Right kidney (tissue), 9 donors: ENCODE measurements at places on chromosomes 3 and 15.

- DNase-seq = no peak
These were observed 61.0 kb downstream of the OTOL1 start for GRCh38 chr3:161557445-161558150.

GRCh38 chr15:99556578-99556977 is 9.2 kb upstream of the MEF2A start:
- DNase-seq = no peak

DNA sequence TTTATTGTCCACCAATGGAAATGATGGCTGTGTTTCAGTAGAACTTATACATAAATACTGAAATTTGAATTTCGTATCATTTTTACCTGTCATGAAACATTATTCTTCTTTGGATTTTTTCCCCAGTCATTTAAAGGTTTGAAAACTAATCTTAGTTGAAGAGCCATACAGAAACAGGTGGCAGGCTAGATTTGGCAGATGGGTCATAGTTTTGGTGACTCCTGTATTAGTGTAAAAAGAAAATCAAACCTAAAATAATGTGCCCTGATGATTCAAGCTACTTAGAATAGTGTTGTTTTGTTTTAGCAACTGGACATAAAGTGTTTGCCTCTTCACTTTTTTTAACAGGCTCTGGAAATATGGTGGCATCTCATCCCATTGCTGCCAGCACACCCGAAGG is 68.9 kb downstream of the SIDT1 start:
- DNase-seq = no peak

DNA sequence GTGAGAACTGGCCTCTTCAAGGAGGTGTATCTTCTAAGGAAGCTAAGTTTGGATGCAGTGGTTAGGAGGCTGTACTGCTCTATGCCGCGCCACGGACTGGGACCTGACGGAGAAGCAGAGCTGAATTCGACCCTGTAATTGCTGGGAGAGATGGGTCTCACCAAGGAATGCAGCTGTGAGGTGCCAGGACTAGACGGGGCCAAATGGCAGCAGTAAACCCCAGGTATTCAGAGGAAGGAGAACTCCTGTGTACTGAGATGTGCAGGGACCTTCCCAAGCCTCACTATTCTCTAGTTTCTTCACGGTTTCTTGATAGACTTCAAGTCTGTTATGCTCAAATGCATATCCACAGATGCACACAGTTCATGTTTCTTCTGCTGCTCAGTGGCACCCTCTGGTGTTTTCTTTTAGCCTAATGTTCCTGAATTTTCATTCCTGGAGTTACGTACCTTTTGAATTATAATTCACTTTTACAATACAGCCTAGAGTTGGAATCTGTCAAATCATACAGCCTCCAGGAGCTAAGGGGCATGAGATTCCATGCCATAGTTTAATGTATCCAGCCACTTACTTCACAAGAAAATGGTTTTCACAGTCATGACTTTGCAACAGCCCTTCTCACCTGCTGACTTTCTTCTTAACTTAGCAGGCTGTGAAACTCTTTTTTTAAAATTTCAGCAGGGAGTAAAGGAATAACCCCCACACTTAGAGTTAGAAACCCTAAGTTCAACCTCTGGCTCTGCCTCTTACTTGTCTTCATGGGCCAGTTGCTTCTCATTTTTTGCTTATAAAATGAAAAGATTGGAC is 61.8 kb downstream of the GLDN start:
- DNase-seq = no peak

DNA sequence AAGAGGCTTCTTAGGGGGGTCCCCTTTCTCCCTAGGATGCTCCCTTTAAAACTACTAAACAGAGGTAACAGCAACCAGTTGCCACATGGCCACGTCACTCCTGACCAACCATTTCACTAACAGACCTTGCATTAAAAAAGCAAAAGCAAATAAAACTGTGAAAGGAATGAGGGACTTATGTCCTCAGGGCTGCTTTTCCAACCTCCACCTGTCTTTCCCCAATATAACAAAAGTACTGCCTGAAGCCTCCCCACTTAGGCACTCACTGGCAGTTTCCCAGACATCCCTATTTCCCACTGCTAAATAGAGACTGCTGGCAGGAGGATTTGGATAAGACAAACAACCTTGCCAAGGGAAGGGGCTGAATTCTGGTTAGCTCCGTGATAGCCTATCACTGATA is 130.3 kb downstream of the ATP8B4 start:
- DNase-seq = no peak

DNA sequence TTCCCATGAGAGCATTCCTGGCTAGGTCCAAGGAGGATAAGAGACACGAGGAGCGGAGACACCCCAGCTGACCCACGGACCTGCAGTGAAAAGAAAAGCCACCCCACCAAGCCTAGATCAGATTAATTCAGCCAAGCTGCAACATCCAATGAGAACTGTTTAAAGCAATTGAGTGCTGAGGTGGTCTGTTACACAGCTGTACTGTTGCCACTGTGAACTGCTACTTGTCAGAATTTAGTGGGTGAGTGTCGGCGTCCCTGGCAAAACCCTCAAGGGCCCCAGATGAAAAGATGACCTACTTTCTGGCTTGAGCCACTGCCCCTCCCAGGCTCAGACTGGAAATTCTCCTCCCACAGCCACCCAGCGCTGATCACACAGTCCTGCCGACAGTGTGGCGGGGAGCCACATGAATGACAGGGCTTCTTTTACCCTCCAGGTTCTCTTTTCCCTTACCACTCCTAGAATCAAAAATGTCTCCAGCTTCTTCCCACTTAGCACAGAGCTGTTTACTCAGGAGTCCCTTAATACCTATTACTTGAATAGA is 26.4 kb upstream of the KBTBD12 start:
- no peak for DNase-seq

GRCh38 chr15:22944651-22945050 is 35.5 kb downstream of the CYFIP1 start:
- no peak for DNase-seq

GRCh38 chr3:184176377-184177330 is 2.0 kb downstream of the AP2M1 start:
- DNase-seq = peak; percentile 39

- no peak for DNase-seq
These were observed 42.6 kb downstream of the CD200R1L start for GRCh38 chr3:112804021-112804420.

- no peak for DNase-seq
These were observed 134.2 kb upstream of the ALCAM start for GRCh38 chr3:105232553-105232952.

- DNase-seq = no peak
These were observed 432.7 kb upstream of the ALCAM start for GRCh38 chr3:104933972-104934371.

GRCh38 chr15:93179072-93179471 is 90.1 kb upstream of the RGMA start:
- peak; percentile 21 for DNase-seq

GRCh38 chr3:81550415-81550814 is 211.0 kb downstream of the GBE1 start:
- no peak for DNase-seq

- no peak for DNase-seq
These were observed 275.0 kb downstream of the ZBTB20 start for GRCh38 chr3:114872050-114872449.

GRCh38 chr3:55282994-55283393 is 204.1 kb downstream of the WNT5A start:
- DNase-seq = no peak

DNA sequence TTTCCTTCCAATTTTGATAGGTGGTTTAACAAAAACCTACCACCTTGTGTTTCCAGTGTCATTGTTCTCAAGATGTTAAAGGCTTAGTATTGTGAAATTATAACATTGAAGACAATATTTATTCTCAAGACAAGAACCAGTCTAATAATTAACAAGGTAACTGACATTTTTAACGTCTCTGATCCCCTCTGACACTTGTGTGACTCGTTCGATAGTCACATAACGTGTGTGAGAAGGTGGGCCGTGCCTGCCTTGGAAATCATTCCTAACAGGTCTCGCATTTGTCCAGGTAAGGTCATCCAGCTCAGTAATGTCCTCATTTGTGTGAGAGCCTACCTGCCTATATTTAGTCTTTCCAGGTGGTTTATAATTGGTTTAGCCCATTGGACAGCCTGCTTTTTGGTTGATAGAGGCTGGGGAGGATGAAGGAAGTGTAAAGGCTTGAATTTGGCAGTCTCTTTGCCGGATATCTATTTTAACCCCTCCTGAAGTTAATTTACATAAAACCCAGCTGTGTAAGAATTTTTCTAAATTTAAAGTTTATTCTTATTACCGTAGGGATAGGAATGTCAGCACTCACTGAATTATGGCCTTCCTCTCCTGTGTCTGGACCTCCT is 94.4 kb downstream of the AKAP13 start:
- DNase-seq = no peak

- no peak for DNase-seq
These were observed 181.4 kb downstream of the GAP43 start for GRCh38 chr3:115804713-115805119.

DNA sequence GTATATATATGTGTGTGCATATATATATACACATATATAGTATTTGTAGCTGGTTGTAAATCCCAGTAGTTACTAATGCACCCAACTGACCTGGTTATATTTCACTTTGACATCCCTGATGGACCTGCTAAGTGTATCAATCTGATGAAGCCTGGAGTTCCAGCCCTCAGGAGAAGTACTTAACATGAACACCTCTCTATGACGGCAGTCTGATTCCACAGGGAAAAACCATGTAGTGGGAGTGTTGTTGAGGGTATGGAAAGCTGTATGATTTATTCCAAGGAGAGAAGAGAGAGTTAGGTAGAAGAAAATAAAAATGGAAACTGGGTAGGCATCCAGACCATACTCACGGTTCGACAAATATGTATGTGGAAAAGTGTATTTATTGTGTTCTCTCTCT is 531.2 kb upstream of the SEMA6D start:
- no peak for DNase-seq

- no peak for DNase-seq
These were observed 27.3 kb downstream of the NEO1 start for GRCh38 chr15:73079565-73079964.

GRCh38 chr15:51782357-51782896 is 31.0 kb downstream of the TMOD2 start:
- DNase-seq = no peak

DNA sequence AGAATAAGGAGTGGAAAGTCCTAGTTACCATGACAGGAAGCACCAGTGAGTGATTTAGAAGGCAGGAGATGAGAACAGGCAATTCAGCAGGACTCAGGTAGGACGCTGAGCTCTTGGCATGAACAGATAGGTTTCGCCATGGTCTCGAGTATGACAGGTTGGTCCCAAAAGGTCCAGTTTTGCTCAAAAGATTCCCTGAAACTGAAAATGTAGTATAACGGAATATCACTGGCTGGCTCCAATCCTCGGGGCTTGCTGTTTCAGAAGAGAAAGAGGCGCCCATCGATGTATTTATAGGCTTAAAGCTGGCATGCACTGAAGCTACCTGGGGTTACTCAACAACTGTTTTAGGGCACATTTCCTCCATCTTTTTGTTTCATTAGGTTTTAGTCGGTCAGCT is 59.2 kb downstream of the SRGAP3 start:
- DNase-seq = no peak

DNA sequence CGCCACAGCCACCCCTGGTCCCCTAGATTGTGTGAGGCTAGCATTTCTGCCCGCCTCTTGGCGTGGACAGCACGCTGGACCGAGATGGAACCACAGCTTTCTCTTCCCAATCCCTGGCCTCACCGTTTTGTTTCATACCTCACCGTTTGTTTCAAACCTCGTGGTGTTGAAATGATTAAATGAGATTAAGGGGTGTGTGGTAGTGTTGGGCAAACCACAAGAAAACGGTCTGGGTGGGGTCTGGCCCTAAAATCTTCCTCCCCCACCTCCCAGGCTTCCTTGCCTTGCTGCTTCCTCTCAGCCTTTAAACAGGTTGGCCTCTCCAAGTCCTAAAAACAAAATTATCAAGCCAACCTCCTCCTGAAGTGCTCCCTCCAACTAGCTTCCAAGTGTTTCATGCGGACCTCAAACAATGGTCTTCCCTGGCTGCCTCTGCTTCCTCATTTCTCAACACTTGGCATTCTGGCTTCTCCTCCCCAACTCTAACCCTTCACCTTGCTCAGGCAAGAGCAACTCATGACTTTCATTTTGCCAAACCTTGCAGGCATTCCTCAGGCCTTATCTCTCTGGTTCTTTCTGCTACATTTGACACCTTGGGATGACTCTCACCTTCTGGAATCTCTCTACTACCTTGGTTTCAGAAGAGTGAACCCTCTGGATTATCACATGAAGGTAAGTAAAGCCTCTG is 1.4 kb upstream of the ATP13A3 start:
- DNase-seq = no peak

- no peak for DNase-seq
These were observed at the start of gene PPP1R14D for GRCh38 chr15:40828447-40829036. PPP1R14D (minus strand) TSS chr15:40828708; CDS start chr15:40828641, 67 bp downstream.

- DNase-seq = no peak
These were observed 21.6 kb downstream of the REC114 start for GRCh38 chr15:73464602-73465001.

DNA sequence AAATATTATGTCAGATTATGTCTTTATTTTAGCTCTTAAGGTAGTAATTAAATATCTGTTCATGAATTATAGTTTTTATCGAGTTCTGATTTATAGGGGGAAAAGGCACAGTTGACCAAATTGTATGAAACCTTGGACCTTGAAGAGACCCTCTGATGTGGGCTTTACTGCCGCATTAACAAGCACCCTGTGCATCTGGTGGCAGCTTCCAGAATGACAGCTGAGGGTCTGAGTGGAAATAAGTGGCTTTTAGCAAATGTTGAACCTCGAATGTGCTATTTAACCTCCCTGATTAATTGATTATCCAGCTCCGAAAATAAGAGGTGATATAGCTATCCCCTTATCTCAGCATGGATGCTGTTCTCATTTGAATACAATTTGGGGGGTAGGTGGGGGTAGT is 87.0 kb downstream of the TMEM108 start:
- no peak for DNase-seq

GRCh38 chr3:182406786-182407185 is 386.5 kb upstream of the ATP11B start:
- no peak for DNase-seq

GRCh38 chr15:38612159-38612863 is 47.7 kb upstream of the RASGRP1 start:
- DNase-seq = no peak

DNA sequence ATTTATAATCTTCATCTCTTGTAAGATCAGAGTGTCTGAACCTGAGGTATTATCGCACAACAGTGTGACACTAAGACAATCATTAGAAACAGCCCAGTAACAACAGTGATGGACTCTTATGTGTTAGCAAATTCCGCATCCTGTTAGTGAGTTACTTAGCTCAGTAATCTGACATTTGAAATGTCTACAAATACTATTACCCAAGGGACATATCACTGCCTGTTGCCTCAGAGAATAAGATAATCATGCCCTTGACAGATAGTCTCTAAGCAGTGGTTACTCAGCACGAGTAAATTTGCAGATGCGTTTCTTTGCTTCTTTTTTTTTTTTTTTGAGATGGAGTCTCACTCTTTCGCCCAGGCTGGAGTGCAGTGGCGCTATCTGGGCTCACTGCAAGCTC is 13.4 kb upstream of the RTP1 start:
- no peak for DNase-seq

DNA sequence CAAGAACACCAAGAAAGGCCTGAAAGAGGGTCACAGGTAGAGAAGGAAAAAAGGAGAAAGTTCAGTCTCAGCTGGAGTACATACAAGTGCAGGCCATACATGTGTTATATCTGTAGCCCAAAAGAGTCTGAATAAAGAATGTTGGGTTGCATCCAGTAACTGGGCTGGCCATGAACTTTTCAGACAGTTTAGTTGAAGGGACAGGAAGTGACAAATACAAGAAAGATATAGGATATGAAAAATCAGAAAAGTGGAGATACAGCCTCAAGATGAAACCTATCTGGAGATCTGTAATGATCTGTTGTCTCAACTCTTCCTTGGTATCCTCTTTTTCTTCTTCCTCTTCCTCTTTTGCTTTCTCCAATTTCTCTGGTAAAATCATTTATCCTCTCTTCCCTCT is 671.7 kb downstream of the MECOM start:
- no peak for DNase-seq

- DNase-seq = no peak
These were observed 185.1 kb downstream of the GOLGA6L6 start for GRCh38 chr15:20356444-20356910.
